Activated T-cell treated with anti-CD3 and anti-CD28 coated beads, Interleukin-2, amount 50 U/mL, for 72 hours (primary cell): ENCODE measurements at places on chromosomes 7 and 10. TPM values are rescaled to one million over a fixed set of nuclear protein-coding genes. Genes with fewer than 3 reads are reported as not detected.

Gene CAMK2B
- 0.86 TPM for total RNA-seq

Gene LLCFC1
- not detected for total RNA-seq

Gene TRIM8
- 57.9 TPM for total RNA-seq

Gene CLDN3
- total RNA-seq: not detected

DNA sequence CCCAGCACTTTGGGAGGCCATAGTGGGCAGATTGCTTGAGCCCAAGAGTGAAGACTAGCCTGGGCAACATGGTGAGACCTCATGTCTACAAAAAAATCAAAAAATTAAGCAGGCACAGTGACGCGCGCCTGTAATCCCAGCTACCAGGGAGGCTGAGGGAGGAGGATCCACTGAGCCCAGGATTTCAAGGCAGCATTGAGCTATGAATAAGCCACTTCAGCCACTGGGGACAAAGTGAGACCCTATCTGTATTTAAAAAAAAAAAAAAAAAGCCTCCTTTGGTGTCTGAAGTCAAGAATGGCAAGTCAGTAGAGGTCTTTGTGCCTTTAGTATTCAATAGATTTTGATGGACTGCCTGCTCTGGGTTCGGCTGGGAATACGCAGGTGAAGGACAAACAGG lies 85.7 kb downstream of the RALA start:
- no peak for DNase-seq
- no peaks in the 10 kb centered on the region for H3K4me1 ChIP-seq

GRCh38 chr10:4894335-4894734 lies 68.3 kb downstream of the AKR1E2 start:
- no peaks in the 10 kb centered on the region for H3K27me3 ChIP-seq
- H3K4me3 ChIP-seq: no peak overlapping the region
- no peaks in the 10 kb centered on the region for H3K4me1 ChIP-seq
- no peak overlapping the region for H3K27ac ChIP-seq

GRCh38 chr7:36626111-36626510 lies 98.2 kb downstream of the AOAH start:
- H3K4me1 ChIP-seq: peaks cover 10% of the 10 kb centered on the region
- no peak overlapping the region for H3K4me3 ChIP-seq
- no peak overlapping the region for H3K27ac ChIP-seq
- no peak for DNase-seq
- H3K36me3 ChIP-seq: peaks cover 7% of the 10 kb centered on the region

DNA sequence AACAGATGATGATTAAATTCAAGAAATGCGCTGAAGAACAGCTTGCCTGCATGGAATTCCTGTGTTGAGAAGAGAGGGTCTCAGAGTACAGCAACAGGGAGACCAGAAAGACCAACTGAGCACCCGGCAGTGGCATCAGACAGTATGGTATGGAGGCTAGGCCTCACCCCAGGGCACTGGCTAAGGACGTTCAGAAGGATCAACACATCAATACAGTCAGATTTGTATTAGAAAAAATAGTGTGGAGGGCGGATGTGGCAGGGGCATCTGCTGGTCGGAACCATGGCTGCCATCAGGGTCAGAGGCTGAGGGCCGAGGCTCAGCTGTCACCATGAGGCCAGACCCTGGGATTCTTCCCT lies 142.1 kb downstream of the ADARB2 start:
- no peak for DNase-seq
- H3K4me1 ChIP-seq: no peaks in the 10 kb centered on the region
- H3K27ac ChIP-seq: no peak overlapping the region
- no peaks in the 10 kb centered on the region for H3K36me3 ChIP-seq
- no peaks in the 10 kb centered on the region for H3K27me3 ChIP-seq

GRCh38 chr7:47755248-47755647 lies 173.3 kb upstream of the TNS3 start:
- no peak for DNase-seq
- H3K36me3 ChIP-seq: no peaks in the 10 kb centered on the region
- H3K4me1 ChIP-seq: peaks cover 9% of the 10 kb centered on the region
- no peak overlapping the region for H3K4me3 ChIP-seq
- peaks cover 9% of the 10 kb centered on the region for H3K27me3 ChIP-seq

GRCh38 chr7:2131341-2131740 lies 101.4 kb downstream of the MAD1L1 start:
- no peak for DNase-seq
- H3K4me3 ChIP-seq: no peak overlapping the region
- H3K27me3 ChIP-seq: no peaks in the 10 kb centered on the region
- no peak overlapping the region for H3K27ac ChIP-seq
- no peaks in the 10 kb centered on the region for H3K36me3 ChIP-seq

DNA sequence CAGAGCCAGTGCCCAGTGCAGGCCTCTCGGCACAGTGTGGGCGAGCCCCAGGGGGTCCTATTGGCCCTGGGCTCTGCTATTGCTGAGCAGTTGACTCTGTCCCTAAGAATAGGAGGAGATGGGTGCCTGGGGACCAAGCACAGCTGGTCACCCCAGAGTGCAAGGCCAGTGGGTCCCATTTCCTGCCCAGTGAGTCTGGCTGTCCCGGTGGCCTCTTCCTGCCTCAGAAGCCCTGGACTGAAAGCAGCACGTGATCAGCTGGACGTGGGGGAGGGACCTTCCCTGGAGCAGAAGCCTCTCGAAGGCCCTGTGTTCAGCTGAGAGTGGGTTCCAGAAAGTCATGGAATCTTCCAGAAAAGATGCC lies 42.0 kb downstream of the PWWP2B start:
- no peak overlapping the region for H3K27ac ChIP-seq
- H3K4me1 ChIP-seq: peaks cover 18% of the 10 kb centered on the region
- DNase-seq: no peak

GRCh38 chr10:6912424-6912823 lies 332.3 kb upstream of the PRKCQ start:
- H3K27me3 ChIP-seq: peaks cover 16% of the 10 kb centered on the region
- H3K27ac ChIP-seq: no peak overlapping the region
- no peaks in the 10 kb centered on the region for H3K4me1 ChIP-seq

DNA sequence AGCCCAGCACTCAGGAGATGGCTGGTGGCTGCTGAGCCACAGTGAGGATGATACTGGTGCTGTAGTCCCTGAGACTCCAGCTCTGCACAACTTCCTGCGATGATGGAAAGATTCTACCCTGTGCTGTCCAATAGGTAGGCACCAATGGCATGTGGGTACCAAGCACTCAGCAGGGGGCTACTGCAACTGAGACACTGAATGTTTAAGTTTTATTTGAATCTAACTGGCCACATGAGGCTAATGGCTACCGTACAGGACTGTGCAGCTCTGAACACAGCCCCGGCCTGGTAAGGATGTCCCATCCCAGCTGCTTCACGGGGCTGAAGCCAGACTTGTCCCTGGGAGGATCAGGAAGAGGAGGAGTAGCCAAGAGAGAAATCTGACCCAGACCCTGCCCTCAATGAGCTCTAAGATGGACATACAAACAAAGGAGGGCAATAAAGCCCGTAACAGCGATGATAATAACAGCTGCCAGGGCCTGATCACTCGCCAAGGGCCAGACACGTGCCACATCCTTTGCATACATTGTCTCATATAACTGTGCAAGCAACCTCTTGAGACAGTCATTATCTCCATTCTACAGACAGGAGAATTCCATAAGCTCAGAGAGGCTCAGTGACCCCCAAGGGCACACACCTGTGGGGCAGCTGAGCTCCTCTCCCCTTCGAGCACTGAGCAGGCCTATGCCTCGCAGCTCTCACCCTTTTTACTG lies 3.8 kb downstream of the GPRIN2 start:
- H3K27ac ChIP-seq: no peak overlapping the region
- H3K4me1 ChIP-seq: peaks cover 6% of the 10 kb centered on the region
- DNase-seq: no peak
- no peak overlapping the region for H3K4me3 ChIP-seq
- no peaks in the 10 kb centered on the region for H3K27me3 ChIP-seq

- no peak overlapping the region for H3K27ac ChIP-seq
- peaks cover 2% of the 10 kb centered on the region for H3K36me3 ChIP-seq
- no peaks in the 10 kb centered on the region for H3K27me3 ChIP-seq
- DNase-seq: no peak
- no peak overlapping the region for H3K4me3 ChIP-seq
Measured at GRCh38 chr10:70090013-70090412, 37.4 kb downstream of the MACROH2A2 start.
